CD8-positive, alpha-beta T cell (primary cell): ENCODE measurements at places on chromosomes 5 and 9.

GRCh38 chr5:167853421-167853820 is 438.0 kb upstream of the WWC1 start:
- no peak for DNase-seq

GRCh38 chr5:180595381-180596114 is 4.2 kb upstream of the SCGB3A1 start:
- DNase-seq: no peak

- no peak for DNase-seq
These were observed 48.9 kb upstream of the CACNA1B start for GRCh38 chr9:137828527-137829259.

GRCh38 chr5:179755022-179755421 is 22.4 kb downstream of the MAML1 start:
- no peak for DNase-seq

DNA sequence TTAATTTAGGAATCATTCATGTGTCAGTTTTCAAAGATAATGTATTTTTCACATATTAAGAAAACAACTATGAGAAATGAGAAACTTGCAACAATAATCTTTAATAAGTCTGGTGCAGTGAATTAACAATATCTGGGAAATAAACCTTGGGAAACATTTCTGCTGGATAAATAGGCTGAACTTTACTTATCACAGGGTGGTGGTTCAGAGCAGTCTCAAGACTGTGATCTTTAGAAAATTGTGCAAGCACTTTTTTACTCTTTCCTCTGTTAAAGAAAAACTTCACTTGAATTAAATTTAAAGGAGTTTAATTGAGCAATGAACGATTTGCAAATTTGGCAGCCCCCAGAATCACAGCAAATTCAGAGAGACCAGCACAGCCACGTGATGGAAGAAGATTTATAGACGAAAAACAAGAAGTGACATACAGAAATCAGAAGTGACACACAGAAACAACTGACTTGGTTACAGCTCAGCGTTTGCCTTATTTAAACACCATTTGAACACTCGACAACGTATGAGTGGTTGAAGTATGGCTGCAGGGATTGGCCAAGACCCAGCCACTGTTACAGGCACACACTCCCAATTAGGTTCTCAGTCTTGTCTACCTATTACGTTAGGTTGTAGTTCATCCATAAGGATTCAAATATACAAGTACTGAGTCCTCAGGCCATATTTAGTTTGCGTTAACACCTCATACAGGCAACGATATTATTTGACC is 631.9 kb downstream of the SLCO4C1 start:
- DNase-seq: no peak

DNA sequence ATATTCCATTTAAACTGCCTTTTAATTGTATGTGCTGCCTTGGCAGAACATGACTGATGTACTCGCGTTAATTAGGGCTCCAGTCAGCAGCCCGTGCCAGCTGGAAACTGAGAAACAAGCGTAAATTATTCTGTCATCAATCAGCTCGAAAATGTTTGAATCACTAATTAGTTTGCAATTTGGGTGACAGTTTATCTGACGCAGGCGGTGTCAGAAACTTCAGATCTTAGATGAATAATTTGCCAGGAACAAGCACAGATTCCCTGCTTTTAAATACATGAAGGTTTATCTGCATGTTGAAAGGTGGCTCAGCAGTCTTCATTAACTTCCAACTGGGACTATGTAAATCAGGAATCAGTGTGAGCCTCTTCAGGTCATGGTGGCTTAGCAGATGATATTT is 176.0 kb upstream of the TLE4 start:
- no peak for DNase-seq
